ENCODE measurements at places on chromosomes 6 and 20. TPM values are rescaled to one million over a fixed set of nuclear protein-coding genes. Genes with fewer than 3 reads are reported as not detected.

Gene MDFI
- total RNA-seq: 4.1 TPM

DNA sequence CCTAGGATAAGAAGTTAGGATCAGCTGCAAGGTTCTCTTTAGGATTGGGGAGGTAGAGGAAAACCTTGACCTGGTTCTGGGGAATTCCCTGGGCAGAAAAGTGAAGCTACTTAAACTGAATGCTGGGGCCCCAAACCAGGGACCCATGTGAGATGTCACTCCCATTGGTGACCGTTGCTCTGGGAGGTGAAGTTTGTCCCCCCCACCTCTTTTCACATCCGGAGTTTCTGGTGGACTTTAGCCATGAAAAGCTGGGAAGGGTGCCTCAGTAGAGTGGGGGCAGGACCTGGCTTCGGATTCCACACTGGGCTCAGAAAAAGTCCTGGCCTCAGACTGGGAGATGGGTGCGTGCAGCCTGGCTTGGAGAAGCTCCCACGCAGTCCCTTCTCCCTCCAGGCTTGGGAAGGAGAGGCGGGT is 13.2 kb downstream of the TJAP1 start:
- no peak for DNase-seq

DNA sequence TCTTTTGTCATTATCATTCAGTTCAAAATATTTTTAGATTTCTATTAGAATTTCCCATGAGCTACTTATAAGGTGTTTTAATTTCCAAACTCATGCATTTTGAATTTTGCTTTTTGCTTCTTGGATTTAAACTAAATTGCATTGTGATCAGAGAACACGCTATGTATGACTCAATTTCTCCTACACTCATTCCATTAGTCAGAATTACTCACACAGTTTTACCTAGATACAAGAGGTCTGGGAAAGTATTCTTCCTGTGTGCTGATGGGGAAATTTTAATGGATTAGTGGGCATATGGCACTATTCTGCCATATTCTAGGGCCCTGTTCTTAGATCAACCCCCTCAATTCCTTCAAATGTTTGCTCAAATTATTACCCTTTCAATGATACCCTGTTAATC is 49.9 kb upstream of the BMP5 start:
- no peak for DNase-seq

DNA sequence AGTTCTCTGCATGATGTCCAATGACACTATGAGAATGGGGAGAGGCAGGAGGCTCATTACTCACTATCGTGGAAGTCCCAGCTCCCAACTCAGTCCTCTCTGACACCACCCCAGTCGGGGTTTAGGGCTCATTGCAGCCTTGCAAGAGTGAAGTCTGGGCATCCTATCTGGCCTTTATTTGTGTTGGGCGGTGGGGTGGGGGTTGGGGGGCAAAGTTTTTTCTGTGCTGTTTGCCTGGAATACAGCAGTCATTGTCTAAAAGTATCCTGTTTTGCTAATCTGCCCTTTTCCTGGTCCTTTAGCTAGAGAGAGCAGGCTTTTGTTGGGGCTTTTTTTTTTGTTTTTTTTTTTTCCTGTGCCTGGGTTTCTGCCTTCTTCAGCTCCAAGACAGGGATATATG is 174.2 kb downstream of the MYLK4 start:
- no peak for DNase-seq

DNA sequence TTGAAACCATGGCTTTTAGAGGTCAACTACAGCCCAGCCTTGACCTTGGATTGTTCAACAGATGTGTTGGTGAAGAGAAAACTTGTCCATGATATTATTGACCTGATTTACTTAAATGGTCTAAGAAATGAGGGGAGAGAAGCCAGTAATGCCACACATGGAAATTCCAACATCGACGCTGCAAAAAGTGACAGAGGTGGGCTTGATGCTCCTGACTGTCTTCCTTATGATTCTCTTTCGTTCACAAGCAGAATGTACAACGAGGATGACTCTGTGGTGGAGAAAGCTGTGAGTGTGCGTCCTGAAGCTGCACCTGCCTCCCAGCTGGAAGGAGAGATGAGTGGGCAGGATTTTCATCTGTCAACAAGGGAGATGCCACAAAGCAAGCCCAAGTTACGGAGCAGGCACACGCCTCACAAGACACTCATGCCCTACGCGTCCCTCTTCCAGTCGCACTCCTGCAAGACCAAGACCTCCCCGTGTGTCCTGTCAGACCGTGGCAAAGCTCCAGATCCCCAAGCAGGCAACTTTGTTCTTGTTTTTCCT is 16.2 kb downstream of the TTLL2 start:
- no peak for DNase-seq

GRCh38 chr6:62039605-62040004 is 246.4 kb downstream of the KHDRBS2 start:
- no peak for DNase-seq

DNA sequence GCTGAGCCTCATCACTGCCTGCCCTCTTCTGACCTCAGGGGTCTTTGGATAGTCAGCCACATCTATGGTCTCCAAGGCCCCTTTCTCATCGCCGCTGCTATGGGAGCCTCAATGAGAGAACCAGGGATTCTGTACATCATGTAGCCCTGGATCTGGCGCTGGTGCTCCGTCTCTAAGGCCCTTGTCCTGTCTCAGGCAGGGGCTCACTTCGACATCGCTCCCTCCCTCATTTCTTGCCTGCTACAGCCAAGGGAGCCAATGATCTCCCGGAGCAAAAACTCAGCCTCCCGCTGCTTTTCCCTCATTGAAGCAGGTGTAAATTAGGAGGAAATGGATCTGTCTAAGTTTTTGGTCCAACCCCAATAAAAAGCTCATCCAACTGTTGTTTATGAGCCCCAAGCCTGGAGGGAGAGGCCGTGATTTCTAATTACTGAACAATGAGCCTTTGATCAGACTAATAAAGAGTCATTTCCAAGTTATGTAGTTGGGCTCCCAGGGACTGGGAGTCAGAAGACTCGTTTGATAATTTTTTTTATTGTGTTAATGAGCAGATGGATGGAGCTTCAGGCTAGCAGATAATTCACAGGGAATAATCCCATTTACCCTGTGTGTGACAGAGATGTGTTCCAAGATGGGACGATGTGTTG is 30.9 kb downstream of the LBP start:
- DNase-seq: no peak

DNA sequence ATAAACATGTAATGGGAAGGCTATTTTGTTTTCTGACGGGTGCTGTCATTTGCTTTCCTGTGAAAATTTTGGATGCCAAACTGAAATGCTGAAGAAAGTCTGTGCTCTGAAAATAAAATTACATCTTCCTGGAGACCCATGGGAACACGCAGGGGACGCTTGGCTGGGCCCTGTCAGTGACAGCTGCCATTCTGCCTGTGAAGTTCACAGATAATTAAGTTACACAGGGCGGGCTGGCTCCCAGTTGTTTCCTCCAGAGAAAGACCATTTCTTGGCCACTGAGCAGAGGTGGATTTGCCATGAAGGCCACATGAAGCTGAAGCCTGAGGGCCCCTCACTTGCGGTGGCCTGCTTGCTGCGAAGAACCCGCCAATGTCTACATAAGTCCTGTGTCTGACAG is 93.5 kb downstream of the TMEM170B start:
- DNase-seq: no peak

- DNase-seq: peak; percentile 27
These were observed 287.0 kb upstream of the CHD6 start for GRCh38 chr20:41905199-41905598.
